Stimulated activated CD8-positive, alpha-beta memory T cell treated with anti-CD3 and anti-CD28 coated beads, Interleukin-4, amount 100 ng/mL, for 4 hours (primary cell): ENCODE measurements at places on chromosomes 16 and 17.

DNA sequence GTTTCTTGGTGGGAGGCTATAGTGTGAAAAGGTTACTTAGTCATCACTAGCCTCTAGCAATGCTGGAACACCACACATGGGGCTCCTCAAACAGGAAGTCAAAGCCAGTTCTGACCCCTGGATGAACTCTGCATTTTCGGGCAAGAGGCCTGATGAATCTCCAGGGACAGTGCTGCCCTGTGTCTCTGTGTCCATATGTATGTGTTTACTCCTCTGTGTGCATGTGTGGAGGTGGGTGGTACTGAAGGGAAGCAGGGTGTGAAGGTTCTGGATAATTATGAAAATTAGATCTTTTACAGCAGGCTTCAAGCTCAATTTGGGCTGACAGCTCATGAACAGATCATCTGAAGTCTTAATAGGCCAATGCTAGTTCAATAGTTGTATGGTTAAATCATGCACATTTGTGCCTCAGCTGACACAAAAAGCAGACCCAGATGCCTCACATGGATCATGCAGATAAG, 133.6 kb downstream of the SNX11 start:
- no peak for DNase-seq

GRCh38 chr17:73340093-73340596, 28.3 kb upstream of the CDC42EP4 start:
- no peak for DNase-seq

GRCh38 chr17:52536489-52536888, 378.0 kb upstream of the CA10 start:
- no peak for DNase-seq

DNA sequence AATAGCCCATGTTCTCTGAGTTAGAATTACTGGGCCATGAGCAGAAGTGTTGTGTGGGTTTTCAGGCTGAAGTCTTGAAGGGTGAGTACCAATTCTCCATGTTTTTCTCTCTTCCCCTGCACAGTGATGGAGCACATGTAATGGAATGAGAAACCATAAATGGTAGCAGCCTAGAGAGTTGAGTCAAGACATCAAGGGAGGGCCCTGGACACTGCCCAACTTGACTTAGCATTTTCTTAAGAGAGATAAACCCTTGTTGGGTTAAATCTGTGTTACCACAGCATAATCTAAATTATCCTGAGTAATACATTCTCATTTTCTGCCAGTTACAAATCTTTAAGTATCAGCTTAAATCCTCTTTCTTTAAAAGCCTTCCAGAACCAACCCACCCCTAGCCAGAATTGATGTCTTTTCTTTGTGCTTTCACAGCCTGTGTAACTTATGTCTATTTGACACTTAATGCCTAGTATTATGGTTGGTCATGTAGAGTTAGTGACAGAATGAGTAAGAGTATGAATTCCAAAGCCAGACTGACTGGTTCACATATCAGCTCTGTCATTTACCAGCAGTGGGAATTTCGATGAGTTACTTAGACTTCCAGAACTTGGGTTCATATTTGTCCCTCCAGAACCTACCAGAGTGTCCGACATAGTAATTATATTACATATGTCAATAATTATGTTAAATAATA, 27.0 kb upstream of the RGS9 start:
- no peak for DNase-seq

GRCh38 chr16:29843931-29844330, 19.1 kb downstream of the CDIPT start:
- no peak for DNase-seq

DNA sequence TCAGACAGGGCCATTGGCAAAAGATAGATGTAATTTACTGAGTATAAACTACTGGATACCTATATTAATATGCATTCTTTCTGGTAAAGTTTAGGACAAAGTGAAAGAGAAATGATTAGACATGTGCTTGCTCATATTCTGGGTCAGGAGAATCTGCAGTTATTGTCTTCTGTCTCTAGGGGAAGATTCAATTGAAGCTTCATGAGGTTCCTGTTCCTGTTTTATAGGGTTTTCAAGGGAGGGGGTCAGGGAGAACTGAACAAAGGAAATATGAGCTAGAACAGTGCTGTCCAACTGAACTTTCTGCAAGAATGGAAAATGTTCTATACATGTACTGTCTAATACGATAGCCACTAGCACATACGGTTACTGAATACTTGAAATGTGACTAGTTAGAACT, 59.3 kb upstream of the CORO6 start:
- DNase-seq = no peak

- no peak for DNase-seq
Measured at GRCh38 chr16:73048292-73049080, 558 bp upstream of the ZFHX3 start.

DNA sequence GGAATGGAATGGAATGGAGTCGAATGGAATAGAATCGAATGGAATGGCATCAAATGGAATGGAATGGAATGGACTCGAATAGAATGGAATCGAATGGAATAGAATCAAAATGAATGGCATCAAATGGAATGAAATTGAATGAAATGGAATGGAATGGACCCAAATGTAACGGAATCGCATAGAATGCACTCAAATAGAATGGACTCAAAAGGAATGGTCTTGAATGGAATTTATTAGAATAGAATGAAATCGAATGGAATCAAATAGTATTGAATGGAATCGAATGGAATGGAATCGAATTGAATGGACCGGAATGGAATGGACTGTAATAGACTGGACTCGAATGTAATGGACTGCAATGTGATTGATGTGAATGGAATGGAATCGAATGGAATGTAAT, 501.4 kb upstream of the WSB1 start:
- no peak for DNase-seq

- peak; percentile 78 for DNase-seq
Measured at GRCh38 chr16:714558-715476, at the start of gene METRN. METRN (plus strand) TSS chr16:715118; CDS start chr16:715290, 172 bp downstream.

DNA sequence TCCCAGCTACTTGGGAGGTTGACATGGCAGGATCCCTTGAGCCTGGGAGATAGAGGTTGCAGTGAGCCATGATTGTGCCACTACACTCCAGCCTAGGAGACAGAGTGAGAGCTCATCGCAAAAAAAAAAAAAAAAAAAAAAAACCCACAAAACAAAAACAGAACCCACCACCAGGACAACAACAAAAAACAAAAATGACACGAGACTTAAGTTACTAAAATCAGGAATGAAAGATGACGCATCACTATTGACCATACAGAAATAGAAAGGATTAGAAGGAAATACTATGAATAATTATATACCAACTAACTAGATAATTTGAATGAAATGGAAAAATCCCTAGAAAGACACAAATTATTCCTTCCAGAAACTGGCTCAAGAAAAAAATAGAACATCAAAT, 432.4 kb upstream of the PMFBP1 start:
- DNase-seq = no peak

DNA sequence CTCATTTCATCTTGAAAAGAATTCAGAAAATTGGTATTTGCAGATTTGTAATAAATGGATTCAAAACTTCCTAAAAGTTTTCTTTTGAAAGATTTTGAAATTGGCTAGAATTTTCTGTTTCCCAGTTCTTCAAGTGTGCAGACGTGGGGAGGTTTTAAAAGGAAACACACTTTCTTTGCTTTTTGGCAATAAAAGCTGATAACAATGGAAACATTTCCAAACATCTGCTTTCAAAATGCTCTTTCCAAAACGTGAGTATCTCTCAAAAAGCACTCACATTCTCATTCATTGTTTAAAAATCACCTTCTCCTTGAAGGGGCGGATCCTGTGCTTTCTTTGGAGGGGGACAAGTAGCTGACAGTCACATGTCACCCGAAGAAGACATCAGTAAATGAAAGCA, 8.6 kb upstream of the GSG1L start:
- DNase-seq = no peak

DNA sequence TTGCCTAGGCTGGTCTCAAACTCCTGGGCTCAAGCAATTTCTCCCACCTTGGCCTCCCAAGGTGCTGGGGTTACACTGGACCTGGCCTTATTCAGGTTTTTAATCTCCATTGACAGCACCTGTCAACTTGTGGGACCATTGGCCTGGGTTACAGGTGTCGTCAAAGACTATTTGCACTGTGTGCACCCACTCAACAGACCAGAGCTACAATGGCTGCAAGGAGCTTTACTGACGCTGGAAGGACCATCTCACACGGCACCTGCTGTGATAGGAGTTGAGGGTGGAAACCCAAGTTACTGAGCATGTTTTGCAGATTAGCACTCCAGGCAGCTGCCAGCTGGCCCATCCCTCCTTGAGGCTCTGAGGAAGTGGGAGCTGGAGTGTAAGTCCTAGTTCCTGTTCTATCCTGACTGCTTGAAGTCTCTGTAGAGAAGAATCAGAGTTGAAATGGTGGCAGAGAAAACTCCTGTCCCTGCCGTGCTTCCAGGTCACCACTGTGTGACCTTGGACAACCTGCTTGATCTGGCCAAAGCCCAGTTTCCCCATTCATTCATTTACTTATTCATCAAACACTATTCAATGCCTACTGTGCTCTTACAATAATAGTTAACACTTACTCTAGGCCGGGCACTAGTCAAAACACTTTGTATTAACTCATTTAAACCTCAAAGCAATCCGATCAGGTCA, 42.4 kb upstream of the LONP2 start:
- no peak for DNase-seq

DNA sequence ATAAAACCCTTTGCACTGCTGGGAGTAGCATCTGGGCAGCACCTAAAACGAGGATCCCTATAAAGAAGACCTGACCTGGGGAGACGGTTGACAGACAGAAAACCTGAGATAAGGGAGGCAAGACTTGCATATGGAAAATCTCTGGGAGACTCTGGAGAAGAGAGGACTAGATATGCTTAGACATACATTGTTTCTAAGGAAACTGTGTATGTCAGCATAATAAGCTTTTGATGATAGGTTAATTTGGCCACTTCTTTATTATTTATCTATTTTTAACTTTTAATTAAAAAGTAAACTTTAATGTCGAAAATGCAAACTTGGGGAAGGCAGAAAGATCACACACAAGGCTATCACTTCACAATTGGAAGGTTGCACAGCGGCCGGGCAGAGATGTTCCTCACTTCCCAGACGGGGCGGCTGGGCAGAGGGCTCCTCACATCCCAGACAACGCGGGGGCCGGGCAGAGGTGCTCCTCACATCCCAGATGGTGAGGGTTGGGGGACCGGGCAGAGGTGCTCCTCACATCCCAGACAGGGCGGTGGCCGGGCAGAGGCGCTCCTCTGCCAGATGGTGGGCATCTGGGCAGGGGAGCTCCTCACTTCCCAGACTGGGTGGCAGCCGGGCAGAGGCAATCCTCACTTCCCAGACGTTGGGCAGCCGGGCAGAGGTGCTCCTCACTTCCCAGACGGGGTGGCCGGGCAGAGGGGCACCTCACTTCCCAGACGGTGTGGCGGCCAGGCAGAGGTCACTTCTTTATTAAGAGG, 64.3 kb upstream of the HS3ST3A1 start:
- DNase-seq = no peak

DNA sequence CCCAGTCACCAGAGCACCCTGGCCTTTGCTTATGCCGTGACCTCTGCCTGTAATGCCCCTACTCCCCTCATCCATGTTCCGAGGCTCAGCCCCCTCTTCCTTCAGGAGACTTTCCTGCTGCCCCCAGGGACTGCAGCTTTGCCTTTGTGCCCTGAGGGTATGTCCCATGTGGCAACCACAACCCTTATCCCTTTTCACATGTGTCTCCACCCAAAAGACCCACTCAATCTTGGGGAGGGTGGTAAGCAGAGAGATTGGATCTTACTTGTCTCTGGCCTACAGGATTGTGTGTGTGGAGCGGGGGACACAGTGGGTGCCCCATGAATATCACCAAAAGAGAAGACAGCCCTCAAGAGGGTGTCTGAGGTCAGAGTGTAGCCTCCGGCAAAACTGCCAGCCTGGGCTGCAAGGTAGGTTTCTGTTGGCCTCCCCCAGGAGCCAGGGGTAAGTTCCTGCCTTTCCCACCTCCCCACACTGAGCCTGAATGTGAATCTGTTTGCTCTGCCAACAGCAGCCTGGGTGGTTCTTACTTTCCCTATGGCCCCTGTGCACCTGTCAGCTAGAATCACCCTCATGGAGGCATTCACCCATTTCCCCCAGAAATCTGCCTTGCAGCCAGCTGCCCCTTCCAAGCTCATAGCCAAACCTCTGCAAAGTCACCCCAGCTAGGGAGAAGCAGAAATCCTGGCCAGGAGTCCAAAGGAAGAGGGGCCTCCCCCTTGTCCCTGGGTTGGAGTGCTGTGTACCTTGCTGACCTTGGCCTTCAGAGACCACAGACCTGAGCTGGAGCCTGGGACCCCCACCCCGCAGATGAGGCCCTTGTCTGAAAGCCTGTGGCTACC, 11.5 kb upstream of the C17orf113 start:
- no peak for DNase-seq

- DNase-seq = no peak
Measured at GRCh38 chr17:49067163-49067562, 65.4 kb upstream of the B4GALNT2 start.

- no peak for DNase-seq
Measured at GRCh38 chr17:63704259-63704576, 4.3 kb upstream of the LIMD2 start.

GRCh38 chr16:58042001-58042885, 16.7 kb downstream of the MMP15 start:
- no peak for DNase-seq

DNA sequence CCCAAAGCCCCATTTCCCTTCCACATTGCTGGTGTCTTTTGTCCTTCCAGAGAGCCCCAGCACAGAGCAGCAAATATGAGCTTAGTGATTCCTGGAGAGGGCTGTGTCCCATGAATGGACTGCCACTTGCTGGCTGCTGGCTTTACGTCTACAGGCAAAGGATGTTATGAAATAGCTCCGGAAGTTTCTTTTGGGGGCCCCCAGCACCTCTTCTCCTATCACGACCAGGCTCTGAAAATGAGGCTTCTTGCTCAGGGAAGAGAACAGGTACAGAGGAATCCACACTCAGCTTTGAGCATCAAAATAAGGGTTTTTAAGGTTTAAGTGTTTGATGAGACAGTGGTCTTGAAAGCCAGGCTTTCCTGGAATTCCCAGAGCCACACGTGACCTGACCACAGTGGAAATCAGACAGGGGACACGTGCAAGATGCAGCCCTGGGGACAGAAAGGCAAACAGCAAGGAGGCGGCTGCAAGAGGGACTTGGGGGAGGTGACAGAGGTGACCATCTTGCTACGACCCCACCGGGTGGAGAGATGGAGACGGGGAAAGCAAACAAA, 58.1 kb downstream of the ZDHHC7 start:
- DNase-seq = no peak

GRCh38 chr16:88925540-88925887, 51.5 kb downstream of the CBFA2T3 start:
- no peak for DNase-seq

DNA sequence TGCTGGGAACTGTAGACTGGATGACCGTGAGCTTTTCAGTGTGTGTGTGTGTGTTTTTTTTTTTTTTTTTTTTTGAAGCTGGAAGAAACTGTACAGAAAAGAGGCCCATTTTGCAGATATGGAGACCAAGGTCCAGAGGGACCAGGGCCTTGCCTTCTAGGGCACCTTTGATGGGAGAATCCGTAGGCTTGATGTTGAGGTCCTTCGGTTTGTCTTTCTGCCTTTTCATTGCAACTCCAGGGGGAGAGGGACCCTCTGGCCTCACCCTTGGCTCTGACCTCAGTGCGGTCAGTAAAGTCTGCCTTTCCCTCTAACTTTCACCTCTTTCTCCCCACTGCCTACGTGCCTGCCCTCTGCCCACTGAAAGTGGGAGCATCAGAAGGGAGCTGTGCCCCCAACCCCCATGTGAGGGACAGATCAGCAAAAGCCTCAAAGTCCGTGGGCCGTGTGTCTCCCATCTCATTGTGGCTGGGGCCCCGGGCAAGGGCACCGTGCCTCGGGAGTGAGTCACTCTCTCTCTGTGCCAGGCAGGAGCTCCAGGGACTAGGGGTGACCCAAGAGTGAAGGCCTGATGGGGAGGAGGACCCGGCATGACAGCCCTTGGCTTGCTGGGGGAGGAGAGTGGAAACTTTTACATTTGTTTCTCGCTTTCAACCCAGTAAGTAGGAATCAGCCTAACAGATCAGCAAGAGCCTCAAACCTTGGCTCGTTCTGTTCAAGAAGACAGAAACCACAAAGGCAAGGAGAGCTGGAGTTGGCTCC, 123.6 kb downstream of the CMIP start:
- no peak for DNase-seq
